Spinal cord (tissue), 10 donors: ENCODE measurements at places on chromosomes 7 and 10. TPM values are rescaled to one million over a fixed set of nuclear protein-coding genes. Genes with fewer than 3 reads are reported as not detected.

GRCh38 chr10:24822590-24822989 lies 98.9 kb upstream of the ARHGAP21 start:
- DNase-seq: no peak

GRCh38 chr7:37796138-37796775 lies 52.1 kb upstream of the NME8 start:
- no peak for DNase-seq

GIMAP1 gene
- polyA plus RNA-seq: 3.0 TPM

GPR22 gene
- 19.4 TPM for polyA plus RNA-seq

DNA sequence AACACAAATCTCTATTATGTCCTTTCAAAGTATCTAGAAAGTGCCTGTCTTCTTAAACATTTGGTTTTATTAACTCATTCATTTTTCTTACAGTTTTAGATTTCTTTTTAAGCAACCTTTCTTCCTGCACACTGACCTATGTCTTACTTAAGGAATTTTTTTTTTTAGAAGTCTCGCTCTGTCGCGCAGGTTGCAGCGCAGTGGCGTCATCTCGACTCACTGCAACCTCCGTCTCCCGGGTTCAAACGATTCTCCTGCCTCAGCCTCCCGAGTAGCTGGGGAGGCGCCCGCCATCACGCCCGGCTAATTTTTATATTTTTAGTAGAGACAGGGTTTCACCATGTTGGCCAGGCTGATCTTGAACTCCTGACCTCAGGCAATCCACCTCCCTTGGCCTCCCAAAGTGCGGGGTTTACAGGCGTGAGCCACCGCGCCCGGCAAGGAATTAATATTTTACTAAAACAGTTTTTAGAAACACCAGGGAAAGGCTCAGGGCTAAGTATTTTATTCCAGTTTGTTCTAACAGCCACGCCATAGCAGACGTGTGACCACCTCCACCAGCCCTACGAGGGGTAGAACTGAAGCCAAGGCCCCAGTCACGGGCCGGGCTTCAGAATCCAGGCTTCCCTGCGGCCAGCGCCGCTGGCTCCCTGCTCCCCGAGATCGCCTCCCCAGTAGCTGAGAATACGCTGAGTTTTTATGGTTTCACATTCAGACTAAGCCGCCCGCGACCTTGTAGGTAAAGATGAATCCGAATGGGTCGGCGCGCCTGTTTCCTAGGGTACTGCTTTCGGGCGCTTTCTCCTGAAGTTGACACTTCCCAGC lies 941 bp upstream of the LUC7L2 start:
- DNase-seq: no peak

- no peak for DNase-seq
Measured at GRCh38 chr7:7786595-7786994, 68.2 kb upstream of the RPA3 start.

SPDYE2 gene
- polyA plus RNA-seq: 3.7 TPM

COL13A1 gene
- 17.6 TPM for polyA plus RNA-seq

GRCh38 chr7:18993933-18994668 lies 123.3 kb downstream of the TWIST1 start:
- no peak for DNase-seq

DNA sequence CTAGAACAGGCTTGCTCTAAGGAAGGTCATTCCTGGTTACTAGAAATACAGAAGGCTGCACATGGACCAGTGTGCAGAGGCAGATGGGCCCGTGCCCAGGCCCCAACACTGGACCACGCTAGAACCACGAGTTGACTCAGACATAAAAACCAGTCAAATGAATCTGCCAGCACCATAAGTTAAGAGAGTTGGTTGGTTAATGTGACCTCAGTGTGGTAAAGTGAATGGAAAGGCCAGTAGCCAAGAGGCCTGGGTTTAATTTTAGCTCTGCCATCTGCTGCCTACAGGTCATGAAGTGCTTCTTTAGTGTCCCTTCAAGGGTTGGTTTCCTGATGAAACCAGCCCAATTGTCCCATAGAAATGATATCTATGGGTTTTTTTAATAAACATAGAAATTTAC lies 329.6 kb upstream of the NRP1 start:
- DNase-seq: no peak

- DNase-seq: no peak
Measured at GRCh38 chr7:282621-283020, 7.3 kb upstream of the FOXL3 start.
